GM13977 (cell line): ENCODE measurements at places on chromosomes 5 and 9.

GRCh38 chr5:156096259-156096658 lies 230.7 kb upstream of the SGCD start:
- DNase-seq: no peak

- DNase-seq: no peak
These were observed 12.6 kb upstream of the CCNG1 start for GRCh38 chr5:163424836-163425235.

DNA sequence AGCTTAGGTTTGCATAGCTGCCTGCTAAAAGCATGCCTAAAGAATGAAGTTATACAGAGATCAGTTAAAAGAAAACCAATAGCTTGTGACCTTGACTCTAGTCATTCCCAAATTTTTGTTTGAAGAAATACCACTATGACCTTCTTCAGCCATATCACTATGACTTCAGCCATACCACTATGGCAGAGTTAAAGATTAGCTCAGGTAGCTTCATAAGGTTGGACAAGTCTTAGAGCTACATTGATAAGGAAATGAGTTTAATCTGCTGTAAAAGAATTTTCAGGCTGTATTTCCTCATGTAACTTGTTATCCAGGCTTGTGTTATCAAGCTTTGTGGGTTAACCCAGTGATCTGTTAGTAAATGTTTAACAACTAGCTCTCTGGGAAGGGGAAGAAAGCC lies 30.7 kb downstream of the C6 start:
- no peak for DNase-seq

DNA sequence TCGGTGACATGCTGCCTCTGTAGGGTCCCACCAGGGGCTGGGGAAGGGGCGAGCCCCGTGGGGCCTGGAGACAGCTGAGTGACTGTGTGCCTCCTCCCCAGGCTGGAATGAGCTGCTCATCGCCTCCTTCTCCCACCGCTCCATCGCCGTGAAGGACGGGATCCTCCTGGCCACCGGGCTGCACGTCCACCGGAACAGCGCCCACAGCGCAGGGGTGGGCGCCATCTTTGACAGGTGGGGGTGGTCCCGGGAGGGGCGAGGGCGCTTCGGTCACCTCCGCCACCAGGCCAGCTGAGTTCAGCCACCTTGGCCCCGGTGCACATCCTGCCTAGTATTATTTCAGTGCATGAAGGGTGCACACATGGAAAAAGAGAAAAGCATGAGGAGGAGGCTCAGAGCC lies 102.8 kb downstream of the RXRA start:
- DNase-seq: no peak

DNA sequence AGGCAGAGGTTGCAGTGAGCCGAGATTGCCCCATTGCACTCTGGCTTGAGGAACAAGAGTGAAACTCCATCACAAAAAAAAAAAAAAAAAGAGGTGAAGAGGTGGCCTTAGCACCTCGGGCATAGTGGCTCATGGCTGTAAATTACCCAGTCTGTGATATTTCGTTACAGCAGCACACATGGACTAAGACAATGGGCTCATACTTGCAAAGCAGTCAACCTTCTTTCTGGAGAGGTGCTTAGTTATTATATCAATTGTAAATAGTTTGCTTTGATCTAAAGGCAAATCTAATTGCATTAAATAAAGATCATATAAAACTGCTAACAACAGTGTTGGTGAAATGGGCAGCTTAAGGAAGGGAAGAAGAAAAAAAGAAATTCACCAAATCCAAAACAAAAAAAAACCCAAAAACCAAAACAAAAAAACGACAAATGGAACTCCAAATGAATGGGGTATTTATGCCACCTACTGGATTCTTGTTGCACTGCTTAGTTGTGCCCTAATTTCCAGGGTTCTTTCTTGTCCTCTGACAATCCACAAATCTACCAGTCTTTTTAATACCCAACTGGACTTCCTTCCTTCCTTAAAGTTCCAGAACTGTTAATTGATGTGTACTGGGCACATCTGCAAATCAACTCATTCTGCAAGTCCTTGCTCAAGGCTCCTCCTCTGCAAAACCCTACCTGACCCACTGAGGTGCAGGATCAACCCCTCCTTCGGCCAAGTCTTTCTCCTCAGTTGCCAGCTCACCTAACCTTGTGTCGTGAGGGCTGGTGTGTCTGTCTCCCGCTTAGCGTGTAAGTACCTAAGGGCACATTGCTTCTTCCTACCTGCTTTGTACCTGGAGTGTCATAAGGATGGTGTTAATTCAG lies 35.0 kb upstream of the DMRT1 start:
- peak; percentile 62 for DNase-seq

GRCh38 chr5:52893105-52893504 lies 96.0 kb upstream of the ITGA2 start:
- DNase-seq: no peak

DNA sequence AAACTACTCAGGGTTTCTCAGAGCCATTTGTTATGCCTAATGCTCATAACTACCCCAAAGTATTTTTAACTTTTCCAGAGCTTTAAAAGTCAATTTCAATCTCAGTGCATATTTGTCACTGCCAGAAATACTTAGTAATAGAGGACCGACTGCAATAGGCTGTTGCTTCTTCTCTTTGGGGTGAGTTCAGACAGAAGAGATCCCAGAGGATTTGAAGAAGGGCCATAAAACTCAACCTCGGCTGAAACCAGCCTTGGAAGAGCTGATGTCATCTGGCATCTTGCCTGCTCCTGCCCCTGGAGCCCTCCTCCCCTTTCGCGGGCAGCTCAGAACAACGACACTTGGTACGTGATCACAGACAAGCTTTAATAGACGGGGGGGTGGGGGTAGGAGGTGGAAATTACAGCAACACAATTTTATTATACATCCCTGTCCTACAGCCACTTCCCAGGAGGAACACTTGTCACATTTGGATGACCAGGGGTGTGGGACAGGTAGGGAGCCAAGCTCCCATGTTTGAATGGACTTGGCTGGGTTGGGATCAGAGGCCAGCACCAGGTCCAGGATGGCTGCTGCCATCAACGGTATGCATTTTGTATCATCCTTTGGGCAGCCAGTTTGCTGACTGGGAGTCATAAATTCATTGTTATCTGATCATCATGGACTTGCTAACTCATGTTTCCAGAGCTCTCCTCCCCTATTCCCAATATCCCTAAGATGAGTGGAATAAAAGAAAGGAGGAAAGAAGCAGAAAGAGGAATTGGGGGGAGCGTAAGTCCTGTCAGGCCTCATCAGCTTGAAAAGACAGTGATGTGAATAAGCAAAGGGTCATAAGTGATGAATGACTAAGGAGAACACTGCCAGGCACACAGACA lies 186.6 kb upstream of the PANK3 start:
- DNase-seq: no peak

DNA sequence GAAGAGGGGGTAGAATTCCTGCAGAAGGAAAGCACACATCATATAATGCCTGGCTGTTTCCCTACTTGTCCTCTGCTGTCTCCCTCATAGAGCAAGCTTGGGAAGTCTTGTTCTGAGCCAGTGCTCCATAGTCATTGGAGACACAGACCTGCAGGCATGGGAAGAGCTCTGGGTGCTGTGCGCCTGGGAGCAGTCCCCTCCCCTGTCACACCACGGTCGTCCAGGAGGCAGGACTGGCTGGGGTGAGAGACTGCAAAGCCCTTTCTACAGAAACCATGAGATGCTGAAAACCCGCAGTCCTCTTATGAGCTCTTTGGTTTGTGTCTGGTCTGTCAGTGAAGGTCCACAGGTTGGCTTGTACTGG lies 64.6 kb downstream of the GPR21 start:
- no peak for DNase-seq
